Fibroblast of skin of left biceps (primary cell): ENCODE measurements at places on chromosomes 11 and 22.

- no peak for DNase-seq
These were observed 172.7 kb downstream of the LRRC4C start for GRCh38 chr11:41286751-41287150.

- no peak for DNase-seq
These were observed 237.8 kb downstream of the TBC1D22A start for GRCh38 chr22:47000256-47000655.

DNA sequence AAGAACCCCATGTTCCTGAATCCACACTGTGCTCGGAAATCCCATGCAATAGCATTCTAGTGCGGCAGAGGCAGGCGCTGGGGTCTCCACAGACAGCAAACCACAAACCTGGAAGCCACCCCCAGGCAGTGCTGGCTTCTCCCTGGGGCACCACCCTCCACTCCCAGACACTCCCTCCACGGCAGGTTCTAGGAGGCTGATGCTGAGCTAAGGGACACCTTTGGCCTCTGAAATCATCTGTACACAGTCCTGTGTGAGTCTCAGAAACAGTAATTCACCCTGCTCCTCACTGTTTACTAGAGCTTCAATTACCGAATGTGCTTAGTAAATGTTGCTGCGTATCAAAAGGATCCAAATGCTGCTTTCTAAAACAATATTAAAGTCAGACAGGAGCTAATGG is 129.3 kb downstream of the EFCAB6 start:
- DNase-seq: no peak

GRCh38 chr11:5234381-5234834 is at the start of gene HBD:
Gene HBD (minus strand): TSS chr11:5234483. CDS start chr11:5234433, 50 bp downstream.
- no peak for DNase-seq

DNA sequence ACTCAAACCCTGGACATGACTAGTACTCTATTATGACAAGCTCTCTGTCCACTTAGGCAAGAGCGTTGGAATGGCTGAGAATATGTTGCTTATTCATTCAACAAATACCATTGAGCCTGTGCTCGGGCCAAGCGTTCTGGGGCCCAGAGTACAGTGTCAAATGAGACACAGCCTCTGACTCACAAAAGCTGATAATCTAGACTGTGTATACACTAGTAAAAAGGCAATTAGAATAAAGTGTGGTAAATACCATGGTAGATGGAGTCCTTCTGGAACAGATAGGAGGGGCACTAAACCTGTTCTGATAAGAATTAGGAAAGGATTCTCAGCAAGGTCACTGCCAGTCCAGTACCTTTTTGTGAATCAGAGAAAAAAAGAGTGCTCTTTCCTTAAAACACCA is 24.7 kb downstream of the KCNE3 start:
- DNase-seq: no peak

DNA sequence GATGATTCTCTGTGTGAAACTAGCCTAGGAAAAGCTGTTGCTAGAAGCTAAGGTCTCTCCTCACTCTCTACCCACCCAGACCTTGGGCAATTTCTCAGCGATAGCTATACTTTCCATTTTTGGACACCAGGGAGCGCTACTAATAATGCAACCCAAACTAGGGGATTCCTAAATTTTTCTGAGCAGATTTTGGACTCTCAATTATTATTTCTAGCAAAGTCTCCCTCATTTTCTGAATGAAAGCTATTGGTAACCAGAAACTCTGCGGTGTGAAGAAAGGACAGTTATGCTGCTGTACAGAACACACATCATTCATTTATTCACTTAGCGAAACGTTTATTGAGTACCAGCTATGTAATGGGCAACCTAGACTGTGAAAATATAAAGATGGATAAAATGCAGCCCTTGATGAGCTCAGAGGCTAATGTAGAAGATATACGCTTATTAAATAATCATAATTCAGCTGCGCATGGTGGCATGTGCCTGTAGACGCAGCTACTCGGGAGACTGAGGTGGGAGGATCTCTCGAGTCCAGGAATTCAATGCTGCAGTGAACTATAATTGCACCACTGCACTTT is 6.1 kb upstream of the STIM1 start:
- DNase-seq: no peak

DNA sequence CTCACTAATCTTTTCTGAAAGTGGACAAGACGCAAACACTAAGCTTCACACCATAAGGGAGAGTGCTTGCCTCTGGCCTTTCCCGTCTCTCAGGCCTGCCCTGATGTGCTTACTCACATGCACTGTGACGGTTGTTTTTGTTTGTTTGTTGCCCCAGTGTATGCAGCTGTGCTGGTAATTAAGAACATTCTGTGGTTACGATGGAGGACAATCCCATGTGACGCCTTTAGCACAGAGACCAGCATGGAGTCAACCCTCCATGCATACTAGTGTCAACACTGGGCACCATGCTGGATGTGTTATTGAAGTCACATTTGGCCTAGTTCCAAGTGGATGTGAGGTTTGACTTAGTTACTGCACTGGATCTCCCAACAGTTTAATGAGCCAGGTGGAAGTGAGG is 27.8 kb upstream of the CDON start:
- no peak for DNase-seq

DNA sequence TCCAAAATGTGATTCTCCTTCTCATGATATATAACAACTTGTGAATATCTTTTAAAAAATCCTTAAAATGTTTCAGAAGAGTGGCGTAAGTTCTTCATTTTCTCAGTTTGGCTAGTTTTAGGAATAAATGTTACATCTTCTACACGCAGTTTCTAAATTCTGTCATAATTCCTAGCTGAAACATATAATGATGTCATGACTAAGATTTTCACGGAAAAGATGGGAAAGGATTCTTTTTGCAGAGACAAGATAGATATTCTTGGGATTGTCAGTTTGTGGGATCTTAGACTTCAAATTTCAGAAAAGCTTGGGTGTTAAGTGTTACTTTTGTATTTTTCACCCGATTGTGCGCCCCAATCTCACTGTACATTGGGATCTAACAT is 1.7 kb downstream of the EED start:
- DNase-seq: no peak

- no peak for DNase-seq
These were observed 67.0 kb downstream of the IGLL5 start for GRCh38 chr22:22954656-22955055.

- peak; percentile 84 for DNase-seq
These were observed 67.6 kb upstream of the AMPD3 start for GRCh38 chr11:10387206-10388083.
